ENCODE measurements at places on chromosomes 12 and 14.

GRCh38 chr14:65369560-65369959 lies 43.0 kb upstream of the FUT8 start:
- no peak for DNase-seq

GRCh38 chr14:44979740-44980356 lies 17.9 kb downstream of the TOGARAM1 start:
- peak; percentile 59 for DNase-seq

- DNase-seq = peak; percentile 41
Measured at GRCh38 chr14:29242755-29243754, 476.5 kb downstream of the FOXG1 start.

GRCh38 chr12:55833056-55833455 lies 3.7 kb upstream of the DNAJC14 start:
- no peak for DNase-seq

DNA sequence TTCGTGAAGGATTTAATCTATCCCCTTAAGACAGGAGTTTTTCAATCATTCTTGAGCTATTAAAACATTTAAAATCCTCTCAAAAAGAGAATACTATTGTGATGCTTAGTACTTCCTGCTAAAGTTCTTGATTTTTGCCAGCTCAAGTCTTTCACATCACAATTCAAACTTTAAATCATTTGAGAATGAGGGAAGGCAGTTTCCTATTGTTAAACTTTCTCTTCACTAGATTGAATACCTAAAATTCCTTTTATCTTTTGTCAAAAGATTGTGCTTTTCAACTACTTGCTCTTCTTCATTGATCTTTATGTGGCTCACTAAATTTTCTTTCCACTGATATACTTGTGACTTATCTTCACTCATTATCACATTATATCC lies 44.1 kb downstream of the ABCD2 start:
- DNase-seq = no peak

DNA sequence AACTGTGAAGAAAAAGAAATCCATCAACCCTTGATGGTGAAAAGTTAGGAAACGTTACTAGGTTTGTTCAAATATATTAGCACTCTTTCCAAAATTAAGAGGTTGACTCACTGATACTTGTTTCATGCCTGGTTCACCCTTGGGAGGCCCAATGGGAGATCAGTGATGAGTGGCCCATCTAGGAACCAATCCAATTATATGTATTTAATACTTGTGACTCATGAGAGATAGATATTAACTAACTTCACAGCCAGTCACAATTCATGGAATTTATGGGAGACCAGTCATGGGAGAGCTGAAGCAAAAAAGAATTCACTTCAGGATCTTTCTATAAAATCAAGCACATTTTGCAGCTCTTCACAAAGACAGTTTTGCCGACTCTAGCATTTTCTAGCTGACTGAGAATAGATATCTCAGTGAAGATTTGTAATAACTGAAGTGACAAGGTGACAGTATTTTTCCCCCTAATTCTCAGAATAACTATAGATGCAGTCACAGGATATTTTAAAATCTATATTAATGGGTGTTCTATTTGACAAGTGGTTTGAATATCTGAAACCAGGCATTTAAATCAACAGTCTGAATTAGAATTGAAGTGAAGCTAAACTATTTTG lies 230.2 kb downstream of the EPS8 start:
- DNase-seq = no peak

GRCh38 chr12:40145896-40146295 lies 40.0 kb upstream of the SLC2A13 start:
- DNase-seq = no peak

DNA sequence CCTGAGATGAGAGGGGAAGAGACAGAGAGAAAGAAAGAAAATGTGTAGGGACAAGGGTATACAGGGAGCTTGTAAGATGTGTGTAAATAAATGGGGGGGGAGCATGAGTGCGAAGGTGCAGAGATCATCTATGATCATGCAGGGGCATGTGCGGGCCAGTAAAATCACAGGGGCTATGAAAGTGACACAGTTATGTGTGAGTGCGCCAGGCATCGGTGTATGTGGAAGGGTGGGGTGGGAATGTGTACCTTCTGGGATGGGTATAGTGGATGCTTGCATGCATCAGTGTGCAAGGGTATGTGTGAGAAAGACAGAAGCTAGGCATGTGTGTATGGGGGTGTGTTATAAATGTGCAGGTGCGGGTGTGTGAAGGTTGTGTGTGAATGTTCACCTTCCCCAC lies 18.4 kb upstream of the KRT78 start:
- no peak for DNase-seq

DNA sequence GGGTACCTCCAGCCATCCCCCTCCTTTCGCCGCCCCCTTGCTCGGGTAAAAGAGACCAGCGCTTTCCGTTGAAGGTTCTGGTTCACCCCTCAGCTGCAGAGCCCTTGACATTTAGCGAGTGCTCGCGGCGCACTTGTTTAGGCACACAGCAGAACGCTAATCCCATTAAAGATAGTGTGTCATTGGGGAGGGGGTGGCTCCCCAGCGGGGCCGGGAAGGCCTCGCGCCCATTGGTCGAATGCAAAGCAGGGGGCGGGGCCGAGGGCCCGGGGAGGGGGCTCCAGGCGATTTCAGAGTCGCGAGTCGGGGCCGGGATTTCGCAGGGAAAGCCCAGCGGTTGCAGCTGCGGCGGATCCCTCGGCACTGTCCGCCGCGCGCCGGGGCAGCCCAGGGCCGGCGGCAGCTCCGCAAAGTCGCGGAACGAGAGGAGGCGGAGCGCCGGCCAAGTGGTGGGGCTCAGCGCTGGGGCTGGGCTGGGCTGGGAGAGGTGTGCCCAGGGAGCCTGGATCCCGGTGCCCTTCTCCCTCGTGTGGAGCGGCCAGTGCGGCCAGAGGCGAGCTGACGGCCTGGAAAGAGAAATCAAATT lies 122.9 kb downstream of the TSPAN9 start:
- peak; percentile 90 for DNase-seq

- DNase-seq = no peak
Measured at GRCh38 chr12:116672842-116673516, 64.9 kb downstream of the SPRING1 start.

DNA sequence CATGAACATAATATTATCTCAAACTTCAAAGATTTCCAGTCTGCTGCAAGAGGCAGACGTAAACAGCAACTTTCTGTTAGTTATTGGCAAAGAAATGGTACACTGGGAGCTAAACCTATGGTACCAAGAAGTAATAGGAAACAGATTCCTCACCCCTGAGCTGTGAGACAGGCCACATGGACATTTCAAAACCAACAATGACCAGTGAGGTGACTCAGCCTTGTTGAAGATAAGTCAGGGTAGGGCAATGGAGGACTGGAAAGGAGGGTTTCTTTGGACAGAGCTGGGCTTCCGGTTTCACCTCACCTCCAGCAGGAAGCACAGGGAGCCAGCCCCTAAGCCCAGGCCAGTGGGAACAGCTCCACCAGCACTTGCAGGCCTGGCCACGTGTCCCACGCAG lies 1320.5 kb downstream of the AACS start:
- DNase-seq = no peak

DNA sequence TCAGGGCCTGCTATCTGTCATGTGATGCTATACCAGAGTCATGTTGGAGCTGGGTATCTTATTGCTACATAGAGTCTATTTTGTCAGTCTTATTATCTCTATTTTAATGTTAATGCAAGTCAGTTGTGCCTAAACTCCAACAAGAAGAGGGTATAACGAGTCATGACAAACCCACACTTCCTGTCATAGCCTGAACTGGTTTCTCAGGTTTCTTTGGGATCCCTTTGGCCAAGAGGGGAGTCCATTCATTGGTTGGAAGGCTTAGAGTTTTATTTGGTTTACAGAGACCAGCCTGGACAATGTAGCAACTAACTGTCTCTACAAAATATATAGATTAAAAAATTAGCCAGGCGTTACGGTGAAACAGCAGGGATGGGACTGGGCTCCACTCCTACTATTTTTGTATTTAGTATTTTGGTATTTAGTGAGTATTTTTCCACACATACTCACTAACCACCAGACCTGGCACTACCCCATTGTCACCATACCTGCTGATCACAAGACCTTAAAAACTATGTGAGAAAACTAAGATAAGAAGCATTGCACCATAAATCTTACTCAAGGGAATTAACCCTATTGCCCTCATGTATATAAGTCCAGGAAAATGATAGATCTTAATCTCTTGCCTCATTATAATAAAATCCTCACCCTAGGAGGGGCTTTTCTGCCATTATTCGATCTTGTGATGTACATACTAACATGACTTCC lies 387.5 kb downstream of the IPO8 start:
- no peak for DNase-seq

- no peak for DNase-seq
Measured at GRCh38 chr14:73188501-73188911, 48.8 kb upstream of the PAPLN start.

- no peak for DNase-seq
Measured at GRCh38 chr14:100342195-100342594, 19.1 kb downstream of the SLC25A47 start.

DNA sequence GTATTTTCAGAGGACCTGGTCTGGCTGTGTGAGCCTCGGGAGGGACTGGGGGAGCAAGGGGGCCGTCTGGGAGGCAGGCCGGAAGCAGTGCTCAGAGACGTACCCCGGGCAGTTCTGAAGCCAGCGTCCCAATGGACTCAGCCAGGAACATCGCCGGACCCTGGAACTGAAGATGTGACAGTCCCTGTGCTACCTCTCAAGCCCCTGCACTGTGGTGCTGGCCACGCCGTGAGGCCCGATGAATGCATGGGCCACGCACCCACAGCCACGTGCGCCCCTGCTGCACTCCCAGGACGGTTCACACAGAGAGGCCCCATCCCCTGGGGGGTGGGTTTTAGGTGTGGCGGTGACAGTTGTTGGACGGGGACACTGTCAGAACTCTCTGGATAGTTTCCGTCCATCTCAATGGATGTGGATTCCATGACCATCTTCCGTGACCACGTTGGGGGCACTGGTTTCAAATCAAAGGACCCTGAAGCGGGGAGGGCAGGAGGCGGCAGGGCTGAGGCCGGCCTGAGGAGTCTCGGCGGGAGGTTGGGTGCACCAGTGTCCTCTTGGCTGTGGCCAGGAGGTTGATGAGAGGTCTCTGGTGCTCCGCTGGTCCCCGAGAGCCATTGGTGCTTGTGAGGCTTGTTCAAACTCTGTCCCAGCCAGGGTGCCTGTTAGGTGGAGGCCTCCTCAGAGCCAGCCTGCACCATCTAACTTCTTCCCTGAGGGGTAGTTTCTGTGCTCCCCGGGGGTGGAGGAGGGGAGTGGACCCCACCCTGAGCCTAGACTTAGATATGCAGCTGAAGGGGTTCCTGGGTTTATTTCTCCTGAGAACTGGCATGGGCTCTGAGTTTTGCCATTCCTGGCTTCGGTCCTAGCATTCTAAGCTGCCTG lies 36.3 kb upstream of the TSPAN9 start:
- no peak for DNase-seq

GRCh38 chr12:26010293-26010821 lies 51.9 kb downstream of the RASSF8 start:
- no peak for DNase-seq

All from T47D (cell line).